ENCODE measurements at places on chromosomes 6 and 20. TPM values are rescaled to one million over a fixed set of nuclear protein-coding genes. Genes with fewer than 3 reads are reported as not detected.

DNA sequence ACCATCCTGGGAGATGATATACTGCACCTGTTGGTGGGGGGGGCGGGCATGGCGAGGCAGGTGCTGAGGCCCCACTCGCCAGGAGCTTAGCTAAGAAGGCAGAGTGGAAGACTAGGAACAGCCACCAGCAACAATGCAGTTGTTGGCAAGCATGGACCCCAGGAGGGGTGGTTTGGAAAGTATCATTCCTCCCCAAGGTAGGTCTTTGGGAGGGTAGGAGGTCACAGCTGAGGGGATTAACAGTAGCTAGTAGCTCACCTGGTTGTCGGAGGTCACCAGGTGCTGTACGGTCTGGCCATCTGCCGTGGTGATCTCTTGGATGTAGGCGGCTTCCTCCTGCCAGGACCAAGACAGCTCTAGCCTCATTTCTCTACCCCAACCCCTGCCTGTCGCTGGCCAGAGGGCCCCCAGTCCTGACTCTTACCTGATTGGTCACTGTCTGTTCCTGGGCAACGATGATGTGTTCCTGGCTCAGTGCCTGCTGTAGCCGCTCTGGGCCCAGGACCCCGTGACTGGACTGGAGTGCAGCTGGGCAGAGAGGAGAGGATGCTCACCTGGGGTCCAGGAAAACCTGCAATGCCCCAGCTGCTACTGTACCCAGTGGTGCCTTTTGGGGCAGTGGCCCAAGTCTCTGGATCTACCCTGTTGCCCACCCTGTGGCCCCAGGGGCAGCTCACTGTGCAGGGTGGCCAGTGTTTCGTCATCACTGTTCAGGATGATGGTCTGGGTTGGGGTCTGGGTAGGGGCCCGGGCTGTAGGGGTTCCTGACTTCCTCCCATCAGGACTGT, 15.3 kb downstream of the PCIF1 start:
- H3K4me1 ChIP-seq, result no peaks in the 10 kb centered on the region
- DNase-seq, result no peak
- H3K27me3 ChIP-seq, result no peaks in the 10 kb centered on the region
- H3K36me3 ChIP-seq, result peaks cover 51% of the 10 kb centered on the region

DNA sequence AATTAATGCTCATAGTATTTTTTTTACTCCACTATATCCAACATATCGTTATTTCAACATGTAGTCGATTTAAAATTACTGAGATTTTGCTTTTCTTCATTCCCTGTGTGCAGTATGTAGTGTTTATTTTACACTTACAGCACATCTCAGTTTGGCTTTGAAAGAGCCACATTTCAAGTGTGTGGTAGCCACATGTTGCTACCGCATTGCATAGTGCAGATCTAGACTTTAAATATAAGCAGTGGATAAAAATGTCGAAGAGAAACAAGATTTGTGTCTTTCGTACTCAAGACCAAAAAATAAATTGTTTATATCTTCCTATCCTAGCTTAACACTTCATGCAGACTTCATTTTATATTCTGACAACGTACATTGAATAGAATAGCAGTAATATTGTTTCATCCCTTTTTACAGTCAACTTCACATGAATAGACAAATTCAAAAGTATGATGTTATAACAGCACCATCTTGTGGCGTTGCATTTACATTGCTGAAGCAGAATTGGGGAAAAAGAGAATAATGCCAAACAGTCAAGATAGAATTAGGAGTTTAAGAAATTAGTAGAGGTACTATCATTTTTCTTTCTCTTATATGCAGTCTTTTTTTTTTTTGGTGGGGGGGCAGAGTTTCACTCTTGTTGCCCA, 29.9 kb downstream of the FBXO5 start:
- peaks cover 21% of the 10 kb centered on the region for H3K4me1 ChIP-seq
- H3K27ac ChIP-seq, result no peak overlapping the region
- peak; percentile 65 for DNase-seq

The CPXM1 gene
- not detected for total RNA-seq

GRCh38 chr6:170378502-170378901, 71.9 kb downstream of the FAM120B start:
- H3K27ac ChIP-seq, result no peak overlapping the region
- H3K4me1 ChIP-seq, result no peaks in the 10 kb centered on the region
- no peak for DNase-seq
- H3K36me3 ChIP-seq, result no peaks in the 10 kb centered on the region
- H3K27me3 ChIP-seq, result no peaks in the 10 kb centered on the region

The TNF gene
- total RNA-seq, result not detected

GRCh38 chr20:12555369-12555768, 453.4 kb upstream of the SPTLC3 start:
- no peak overlapping the region for H3K27ac ChIP-seq
- no peak overlapping the region for H3K4me3 ChIP-seq
- DNase-seq, result peak; percentile 51
- H3K27me3 ChIP-seq, result peaks cover 28% of the 10 kb centered on the region
- no peaks in the 10 kb centered on the region for H3K36me3 ChIP-seq
- H3K4me1 ChIP-seq, result peaks cover 12% of the 10 kb centered on the region

GRCh38 chr6:19492636-19493405, 344.3 kb upstream of the ID4 start:
- no peaks in the 10 kb centered on the region for H3K4me1 ChIP-seq
- H3K4me3 ChIP-seq, result no peak overlapping the region
- DNase-seq, result no peak
- H3K27ac ChIP-seq, result no peak overlapping the region
- H3K27me3 ChIP-seq, result no peaks in the 10 kb centered on the region

DNA sequence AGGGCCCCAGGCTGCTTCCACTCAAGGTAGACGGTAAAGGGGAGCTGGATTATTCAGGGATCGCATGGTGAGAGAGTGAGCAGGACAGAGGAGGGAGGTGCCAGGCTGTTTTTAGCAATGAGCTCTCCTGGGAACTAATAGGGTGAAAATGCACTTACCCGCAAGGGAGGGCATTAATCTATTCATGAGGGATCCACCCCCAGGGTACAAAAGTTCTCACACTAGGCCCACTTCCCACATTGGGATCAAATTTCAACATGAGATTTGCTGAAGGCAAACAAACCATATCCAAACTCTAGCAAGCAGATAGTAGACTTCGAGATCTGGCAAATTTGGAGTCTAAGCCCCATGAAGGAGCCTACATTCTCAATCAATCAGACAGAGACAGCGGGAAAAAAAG, 408.6 kb downstream of the RNF144B start:
- H3K4me3 ChIP-seq, result no peak overlapping the region
- H3K4me1 ChIP-seq, result no peaks in the 10 kb centered on the region
- no peak overlapping the region for H3K27ac ChIP-seq
- peaks cover 52% of the 10 kb centered on the region for H3K27me3 ChIP-seq
- DNase-seq, result no peak
- H3K36me3 ChIP-seq, result no peaks in the 10 kb centered on the region

DNA sequence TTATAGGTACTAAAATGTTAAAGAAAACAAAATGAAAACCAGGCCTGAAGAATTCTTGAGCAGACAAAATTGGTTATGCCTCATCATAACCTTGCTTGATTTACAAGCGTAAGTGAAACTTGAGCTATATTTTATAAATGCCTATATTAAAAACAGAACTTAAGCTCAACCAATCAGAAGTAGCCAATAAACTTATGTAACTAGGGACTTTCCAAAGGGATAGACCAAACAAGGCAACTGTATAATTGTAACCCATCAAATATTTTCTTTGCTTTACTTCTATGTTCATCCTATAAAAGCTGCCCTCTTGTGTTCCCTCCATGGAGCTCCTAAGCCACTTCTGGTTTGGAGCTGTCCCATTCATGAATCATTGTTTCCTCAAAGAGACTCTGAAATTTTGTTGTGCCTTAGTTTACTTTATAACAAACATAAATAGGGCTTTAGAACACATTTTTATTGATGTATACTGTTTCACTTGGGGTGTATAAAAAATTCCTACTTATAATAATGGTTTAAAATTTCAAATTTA, 101.6 kb upstream of the CARMIL1 start:
- no peaks in the 10 kb centered on the region for H3K27me3 ChIP-seq
- no peaks in the 10 kb centered on the region for H3K36me3 ChIP-seq
- no peak overlapping the region for H3K4me3 ChIP-seq

DNA sequence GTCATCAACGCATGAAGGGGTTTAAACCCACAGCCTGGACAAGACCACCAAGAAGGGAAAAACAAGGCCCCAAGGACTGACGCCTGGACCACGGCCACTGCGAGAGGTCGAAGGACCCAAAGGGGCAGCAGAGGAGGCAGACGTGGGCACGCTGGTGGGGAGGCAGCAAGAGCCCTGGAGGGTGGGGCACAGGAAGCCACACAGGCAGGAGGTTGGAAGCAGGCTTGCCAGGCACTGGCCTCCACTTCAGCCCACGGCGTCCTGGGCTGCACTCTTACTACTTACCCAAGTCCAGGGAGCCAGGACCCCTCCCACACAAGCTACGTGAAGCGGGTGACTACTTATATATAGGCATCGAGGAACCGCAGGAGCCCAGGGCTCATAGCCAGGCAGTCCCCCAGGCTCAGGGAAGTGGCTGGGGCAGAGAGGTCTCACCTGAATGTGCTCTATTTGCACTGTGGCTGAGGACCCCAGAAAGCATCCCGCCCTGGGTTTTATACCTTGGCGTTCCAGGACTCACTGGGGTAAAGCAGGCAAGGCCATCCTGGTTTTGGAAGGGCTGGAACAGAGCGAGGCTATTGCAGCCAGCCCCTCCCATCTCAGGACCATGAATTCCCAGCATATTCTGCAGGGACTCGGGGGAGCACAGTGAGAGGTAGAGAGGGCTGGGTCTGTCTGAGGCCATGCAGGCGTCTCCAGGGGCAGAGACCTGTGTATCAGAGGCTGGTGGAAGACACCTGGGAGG, 113.8 kb upstream of the AFDN start:
- H3K4me1 ChIP-seq, result no peaks in the 10 kb centered on the region
- H3K27ac ChIP-seq, result no peak overlapping the region
- H3K27me3 ChIP-seq, result peaks cover 55% of the 10 kb centered on the region
- H3K4me3 ChIP-seq, result no peak overlapping the region

- DNase-seq, result no peak
- no peak overlapping the region for H3K4me3 ChIP-seq
- H3K27me3 ChIP-seq, result no peaks in the 10 kb centered on the region
- H3K27ac ChIP-seq, result no peak overlapping the region
- no peaks in the 10 kb centered on the region for H3K36me3 ChIP-seq
- peaks cover 10% of the 10 kb centered on the region for H3K4me1 ChIP-seq
These were observed 37.8 kb downstream of the SYNJ2 start for GRCh38 chr6:158019416-158019815.

The HLA-G gene
- not detected for total RNA-seq

- H3K27me3 ChIP-seq, result no peaks in the 10 kb centered on the region
- H3K27ac ChIP-seq, result no peak overlapping the region
- H3K36me3 ChIP-seq, result no peaks in the 10 kb centered on the region
- H3K4me3 ChIP-seq, result no peak overlapping the region
These were observed 78.0 kb upstream of the MPC1 start for GRCh38 chr6:166460473-166461437.

The HLA-DQB1 gene
- total RNA-seq, result not detected

DNA sequence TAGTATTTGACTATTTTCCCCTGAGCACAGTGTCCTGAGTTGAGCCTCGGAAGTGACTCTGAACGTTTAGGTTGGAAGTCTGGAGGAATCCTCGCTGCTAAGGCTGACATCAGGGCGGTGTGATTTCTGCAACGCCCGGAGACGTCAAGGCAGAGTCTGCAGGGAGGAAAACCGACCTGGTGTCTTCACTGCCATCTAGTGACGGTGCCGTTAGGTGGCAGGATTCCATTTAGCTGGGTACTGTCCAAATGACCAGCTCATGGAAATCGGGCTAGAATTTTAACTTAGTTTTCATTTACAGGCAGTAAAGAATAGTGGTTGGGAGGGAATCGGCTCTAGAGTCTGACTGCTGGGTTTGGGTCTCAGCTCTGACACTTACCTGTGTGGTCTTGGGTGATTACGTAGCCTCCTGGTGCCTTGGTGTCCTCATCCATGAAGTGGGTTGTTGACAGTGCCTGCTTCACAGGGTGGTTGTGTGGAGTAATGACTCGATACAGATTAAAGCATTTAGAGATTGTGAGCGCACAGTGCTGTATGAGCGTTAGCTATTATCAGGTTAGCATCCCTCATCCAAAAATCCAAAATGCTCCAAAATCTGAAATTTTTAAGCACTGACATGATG, 35.0 kb downstream of the FOXF2 start:
- H3K36me3 ChIP-seq, result no peaks in the 10 kb centered on the region
- H3K27ac ChIP-seq, result no peak overlapping the region
- no peaks in the 10 kb centered on the region for H3K4me1 ChIP-seq
- no peak overlapping the region for H3K4me3 ChIP-seq
- H3K27me3 ChIP-seq, result peaks cover 28% of the 10 kb centered on the region
- DNase-seq, result peak; percentile 83

DNA sequence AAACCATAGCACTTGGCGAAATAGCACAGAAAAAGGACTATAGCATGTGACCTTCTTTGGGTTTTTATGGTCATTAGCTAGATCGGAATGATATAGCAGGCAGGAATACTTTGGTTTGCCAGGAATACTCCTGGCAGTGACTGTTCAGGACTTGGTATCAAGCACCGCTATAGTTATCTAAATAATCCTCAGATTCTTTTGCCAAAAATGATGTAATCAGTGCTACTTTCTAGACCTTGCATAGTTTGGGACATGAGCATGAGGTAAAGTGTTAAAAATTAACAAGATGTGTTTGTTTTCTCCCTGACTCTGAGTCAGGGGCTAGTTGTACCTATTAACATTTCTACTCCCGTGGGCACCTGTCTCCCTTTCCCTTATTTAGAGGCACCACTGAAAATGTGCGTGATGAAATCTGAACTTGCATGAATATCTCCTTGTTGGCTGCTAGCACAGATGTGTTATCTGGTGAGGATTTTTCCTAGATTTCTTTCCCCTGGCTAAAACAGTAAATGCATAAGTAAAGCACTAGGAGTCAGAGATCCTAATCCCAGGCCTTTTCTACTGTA, 511.0 kb downstream of the CDKAL1 start:
- no peaks in the 10 kb centered on the region for H3K27me3 ChIP-seq
- DNase-seq, result no peak
- no peak overlapping the region for H3K4me3 ChIP-seq
- no peaks in the 10 kb centered on the region for H3K36me3 ChIP-seq
- H3K4me1 ChIP-seq, result peaks cover 11% of the 10 kb centered on the region

DNA sequence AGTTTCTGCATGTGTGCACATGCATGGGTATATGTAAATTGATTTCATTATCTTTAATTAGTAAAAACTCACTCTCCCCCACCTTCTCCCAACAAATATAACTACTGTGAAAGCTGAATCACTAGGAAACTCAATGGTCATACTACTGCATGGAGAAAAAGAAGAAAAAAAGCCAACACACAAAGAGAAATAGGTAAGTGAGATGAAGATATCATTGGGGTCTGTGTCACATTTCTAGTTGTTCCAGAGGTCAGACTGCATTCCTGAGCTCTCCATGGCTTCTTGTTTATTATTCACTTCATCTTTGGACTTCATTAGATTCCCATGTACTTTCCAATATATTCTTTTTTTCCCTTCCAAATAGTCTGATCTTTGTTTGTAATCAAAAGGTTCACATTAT, 98.2 kb downstream of the PTPRK start:
- no peak for DNase-seq
- no peaks in the 10 kb centered on the region for H3K27me3 ChIP-seq
- no peak overlapping the region for H3K4me3 ChIP-seq
- H3K27ac ChIP-seq, result no peak overlapping the region
- no peaks in the 10 kb centered on the region for H3K36me3 ChIP-seq
- H3K4me1 ChIP-seq, result no peaks in the 10 kb centered on the region

The IER3 gene
- 1,198 TPM for total RNA-seq

The SCRT2 gene
- total RNA-seq, result not detected

The PLCB4 gene
- total RNA-seq, result 16.9 TPM

- H3K27ac ChIP-seq, result no peak overlapping the region
- no peak overlapping the region for H3K4me3 ChIP-seq
- no peaks in the 10 kb centered on the region for H3K27me3 ChIP-seq
- DNase-seq, result no peak
- H3K4me1 ChIP-seq, result no peaks in the 10 kb centered on the region
- no peaks in the 10 kb centered on the region for H3K36me3 ChIP-seq
These were observed 87.8 kb downstream of the PLEKHG1 start for GRCh38 chr6:150687508-150687907.

GRCh38 chr6:13687917-13688351, 23.7 kb downstream of the RANBP9 start:
- H3K36me3 ChIP-seq, result peaks cover 10% of the 10 kb centered on the region
- H3K4me1 ChIP-seq, result peaks cover 8% of the 10 kb centered on the region
- no peak overlapping the region for H3K27ac ChIP-seq
- DNase-seq, result no peak
